Tibial nerve (tissue), 4 donors: ENCODE measurements at places on chromosomes 16 and 17.

- DNase-seq, result no peak
Measured at GRCh38 chr16:7440886-7441400, 108.3 kb downstream of the RBFOX1 start.

DNA sequence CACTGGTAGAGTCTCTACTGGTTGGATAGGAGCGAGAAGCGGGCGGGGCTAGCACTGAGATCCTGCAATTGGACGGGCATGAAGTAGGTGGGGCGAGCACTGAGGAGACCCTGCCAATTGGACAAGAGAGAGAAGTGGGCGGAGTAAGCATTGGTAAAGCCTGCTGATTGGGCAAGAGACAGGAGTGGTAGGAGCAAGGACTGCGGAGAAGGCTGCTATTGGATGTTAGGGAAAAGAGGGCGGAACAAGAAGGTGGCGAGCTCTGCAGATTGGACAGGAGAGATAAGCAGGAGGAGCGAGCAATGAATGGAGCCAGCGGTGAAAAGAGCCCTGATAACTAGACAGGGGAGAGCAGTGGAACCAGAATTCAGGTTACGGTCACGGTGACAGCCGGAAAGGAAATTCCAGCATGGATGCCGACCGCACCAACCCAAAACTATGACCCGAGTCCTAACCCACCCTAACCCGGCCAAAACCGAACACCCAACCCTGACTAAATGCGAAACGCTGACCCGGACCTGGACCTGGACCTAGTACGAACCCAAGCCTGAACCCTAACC lies 4.8 kb downstream of the SCGB1C2 start:
- DNase-seq, result peak; percentile 3

DNA sequence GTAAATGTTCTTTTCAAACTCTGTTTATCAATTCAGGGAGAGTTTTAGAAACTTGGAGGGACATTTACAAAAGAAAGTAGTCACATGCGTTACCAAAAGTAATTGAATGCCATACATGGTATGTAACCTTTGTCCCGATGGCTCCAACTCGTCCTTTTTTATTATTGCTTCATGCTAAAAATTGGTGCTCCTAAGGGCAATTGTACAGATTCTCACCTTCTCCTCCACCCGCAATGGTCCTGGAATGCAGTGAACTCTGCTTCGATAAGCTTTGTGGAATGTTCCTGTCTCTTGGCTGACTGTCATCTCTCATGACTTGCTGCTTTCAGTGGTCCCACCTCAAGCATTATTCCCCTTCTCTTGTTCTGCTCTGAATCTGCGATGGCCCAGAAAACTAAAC lies 20.9 kb downstream of the GNAO1 start:
- no peak for DNase-seq

- no peak for DNase-seq
Measured at GRCh38 chr17:49913226-49914095, 55.5 kb upstream of the DLX4 start.

GRCh38 chr16:17068524-17068923 lies 402.2 kb downstream of the XYLT1 start:
- no peak for DNase-seq

- DNase-seq, result peak; percentile 51
Measured at GRCh38 chr17:17567631-17568030, 23.9 kb downstream of the PEMT start.

DNA sequence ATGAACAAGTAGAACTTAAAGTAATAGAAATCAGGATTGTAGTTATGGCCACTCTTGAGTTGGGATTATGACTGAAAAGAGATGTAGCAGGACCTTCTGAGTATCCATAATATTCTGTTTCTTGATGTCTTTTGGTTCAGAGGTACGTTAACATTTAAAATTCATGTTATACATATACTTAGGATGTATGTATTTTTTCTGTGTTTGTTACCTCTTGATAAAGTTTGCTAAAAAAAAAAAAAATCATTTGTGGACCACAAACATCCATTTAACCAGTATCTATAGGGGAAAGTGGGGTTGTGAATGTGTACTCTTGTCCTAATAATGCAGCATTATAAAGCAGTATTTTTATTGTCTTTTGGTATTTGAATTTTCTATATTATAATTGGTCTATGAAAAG lies 65.6 kb downstream of the BCAS3 start:
- DNase-seq, result no peak

DNA sequence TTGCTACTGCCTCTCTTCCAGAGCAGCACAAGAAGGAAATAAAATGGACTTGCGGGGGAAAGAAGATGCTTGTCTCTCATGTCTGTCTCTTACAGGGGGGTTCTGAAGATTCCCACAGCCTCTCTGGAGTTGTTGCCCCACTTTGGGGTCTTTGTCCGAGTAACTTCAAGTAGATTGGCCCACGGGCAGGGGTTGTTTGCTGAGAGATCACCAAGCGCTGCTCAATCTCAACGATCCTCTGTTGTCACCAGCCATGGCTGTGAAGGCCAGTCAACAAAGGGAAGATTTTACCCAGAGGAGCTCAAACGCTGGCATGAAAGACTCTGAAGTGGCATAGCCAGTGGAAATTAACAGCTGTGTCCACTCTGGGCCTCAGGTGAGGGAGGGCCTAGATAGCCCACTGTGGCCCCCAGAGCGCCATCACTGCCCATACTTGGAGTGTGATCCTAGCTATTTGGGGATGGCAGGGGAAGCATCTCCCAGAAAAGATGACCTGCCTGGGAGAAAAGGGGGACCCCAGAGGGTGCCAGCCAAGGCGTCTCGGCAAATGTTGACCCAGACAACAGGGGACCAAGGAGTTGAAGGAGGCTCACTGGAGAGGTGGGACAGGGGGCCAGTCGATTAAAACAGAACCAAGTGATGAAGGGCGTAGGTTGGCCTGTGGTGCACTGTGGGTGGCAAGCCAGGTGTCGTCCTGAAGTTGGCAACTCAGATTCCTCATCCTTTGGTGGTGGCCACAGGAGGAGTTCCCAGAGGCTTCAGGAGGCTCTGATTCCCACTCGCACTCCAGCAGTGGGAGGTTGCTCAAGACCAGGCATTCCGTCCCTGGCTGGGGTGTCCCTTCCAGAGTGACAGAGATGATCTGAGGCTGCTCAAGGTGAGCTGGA lies 28.0 kb downstream of the SLC13A5 start:
- no peak for DNase-seq

GRCh38 chr16:8869212-8869987 lies 594 bp upstream of the CARHSP1 start:
- DNase-seq, result no peak
